AG09319 (cell line): ENCODE measurements at places on chromosomes 3 and 15.

DNA sequence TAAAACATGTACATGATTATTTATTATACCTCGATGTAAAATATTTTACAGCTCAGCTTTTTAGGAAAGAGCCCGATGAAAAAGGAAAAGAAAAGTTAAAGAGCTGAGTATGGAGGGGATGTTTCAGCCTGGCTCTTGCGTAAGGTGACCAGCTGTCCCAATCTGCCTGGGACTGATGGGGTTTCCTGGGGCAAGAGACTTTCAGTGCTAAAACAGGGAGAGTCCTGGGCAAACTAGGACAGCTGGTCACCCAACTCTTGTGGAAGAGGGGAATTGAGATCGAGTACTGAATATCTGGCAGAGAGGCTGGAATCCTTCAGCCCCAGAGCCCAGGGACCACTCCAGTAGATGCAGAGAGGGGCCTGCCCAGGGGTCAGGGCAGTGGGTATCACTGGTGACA is 21.0 kb downstream of the DUOX2 start:
- no peak for DNase-seq

DNA sequence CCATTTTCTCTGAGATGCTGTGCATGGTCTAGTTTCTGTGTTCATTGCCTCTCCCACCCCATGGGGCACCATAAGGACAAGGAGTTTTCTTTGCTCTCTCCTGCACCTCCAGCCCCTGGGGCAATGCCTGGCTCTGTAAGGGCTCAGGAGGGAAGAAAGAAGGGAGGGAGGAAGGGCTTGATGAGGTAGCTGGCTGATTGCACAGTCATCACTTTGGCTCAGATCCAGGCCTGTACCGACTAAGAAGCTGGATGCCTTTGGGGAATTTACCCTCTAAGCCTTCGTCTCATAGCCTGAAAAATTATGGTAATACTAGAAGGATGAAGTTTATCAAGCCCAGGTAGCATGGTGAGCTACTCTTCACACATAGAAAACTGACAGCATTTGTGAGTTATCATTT is 382.9 kb downstream of the GABRG3 start:
- DNase-seq = no peak

- no peak for DNase-seq
These were observed 293.4 kb downstream of the MAGI1 start for GRCh38 chr3:65745306-65745705.

DNA sequence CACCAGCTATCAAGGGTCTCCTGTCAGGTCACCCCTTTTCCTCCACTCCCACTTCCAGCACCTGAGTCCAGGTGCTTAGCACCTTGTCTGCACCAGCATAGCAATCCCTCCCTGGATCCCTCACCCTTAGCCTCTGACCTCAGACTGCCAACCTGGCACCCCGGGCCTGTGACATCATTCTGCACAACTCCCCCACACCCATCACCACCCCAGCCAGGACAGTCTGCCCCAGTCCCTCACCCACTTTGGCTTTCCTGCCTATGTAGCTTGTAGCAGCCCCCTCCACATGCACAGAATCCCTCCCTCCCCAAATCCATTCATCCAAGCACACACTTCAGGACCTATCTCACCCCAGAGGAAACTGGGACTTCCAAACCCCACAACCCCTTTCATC is 819 bp upstream of the PLXNB1 start:
- DNase-seq = no peak

- DNase-seq = no peak
These were observed 42.3 kb upstream of the GALNT15 start for GRCh38 chr3:16132190-16132589.

- DNase-seq = no peak
These were observed 1105.9 kb downstream of the NAALADL2 start for GRCh38 chr3:175965036-175965435.

DNA sequence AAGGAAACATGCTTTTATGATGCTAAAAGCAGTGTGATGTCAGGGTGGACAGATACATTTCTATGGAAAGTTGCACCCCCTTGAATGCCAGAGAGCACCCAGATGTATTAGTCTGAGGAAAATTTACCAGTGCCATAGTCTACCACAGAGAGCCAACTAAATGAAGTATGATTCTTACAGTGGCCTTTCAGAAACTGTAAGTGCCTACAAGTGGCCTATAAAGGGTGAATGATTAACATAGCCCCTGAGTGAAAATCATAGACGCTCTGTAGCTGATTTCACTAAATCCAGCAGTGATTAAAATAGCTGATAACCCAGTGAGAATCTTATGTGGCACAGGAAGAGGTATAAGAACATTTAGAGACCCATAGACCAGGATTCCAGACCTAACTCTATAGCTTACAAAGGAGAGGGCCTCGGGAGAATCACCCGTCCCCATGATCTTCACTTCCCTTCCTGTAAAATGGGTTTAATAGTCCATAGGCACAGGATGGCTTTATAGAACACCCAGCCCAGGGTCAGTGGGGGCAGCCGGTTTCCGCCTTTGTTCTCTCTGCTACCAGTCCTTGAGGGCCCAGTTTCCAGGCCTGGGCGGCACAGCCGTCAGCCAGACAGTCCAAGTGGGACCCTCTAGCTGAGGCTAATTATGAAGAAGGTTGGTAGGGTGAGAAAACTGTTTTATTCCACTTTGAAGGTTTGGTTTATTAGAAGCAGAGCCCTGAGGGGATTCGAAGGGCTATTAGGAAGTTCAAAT is 35.5 kb upstream of the CACNA2D3 start:
- no peak for DNase-seq

GRCh38 chr3:146387566-146387965 is 81.8 kb downstream of the PLSCR2 start:
- DNase-seq = no peak

DNA sequence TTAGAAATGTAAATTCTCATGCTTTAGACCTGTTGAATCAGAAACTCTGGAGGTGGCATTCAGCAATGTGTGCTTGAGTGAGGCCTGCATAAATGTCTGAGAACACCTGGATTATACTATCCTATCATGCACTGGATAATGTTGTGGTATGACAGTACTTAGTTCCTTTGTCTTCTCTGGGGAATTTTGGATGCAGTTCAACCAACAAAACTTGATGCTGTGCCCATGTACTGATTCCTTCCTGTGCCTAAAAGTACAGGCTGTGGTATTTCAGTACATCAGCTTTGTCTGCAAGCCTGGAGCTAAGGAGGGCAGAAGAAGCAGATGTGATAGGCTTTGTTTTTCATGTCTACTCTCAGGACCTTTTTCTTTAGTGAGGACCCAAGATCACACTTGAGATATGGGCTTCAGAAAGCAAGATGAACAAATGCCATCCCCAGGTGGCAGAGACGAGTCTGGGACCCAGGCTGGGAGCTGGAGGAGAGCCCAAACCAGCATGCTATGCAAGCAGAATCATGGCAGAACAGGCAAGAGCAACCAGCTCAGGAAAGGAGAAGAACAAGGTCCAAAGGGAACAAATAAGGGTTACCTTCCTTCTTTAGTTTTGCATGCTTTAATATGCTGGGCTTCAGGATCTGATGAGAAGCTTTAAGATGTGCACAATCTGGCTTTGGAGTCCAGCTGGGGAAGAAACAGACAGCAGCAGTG is 124.7 kb downstream of the MYRIP start:
- no peak for DNase-seq

DNA sequence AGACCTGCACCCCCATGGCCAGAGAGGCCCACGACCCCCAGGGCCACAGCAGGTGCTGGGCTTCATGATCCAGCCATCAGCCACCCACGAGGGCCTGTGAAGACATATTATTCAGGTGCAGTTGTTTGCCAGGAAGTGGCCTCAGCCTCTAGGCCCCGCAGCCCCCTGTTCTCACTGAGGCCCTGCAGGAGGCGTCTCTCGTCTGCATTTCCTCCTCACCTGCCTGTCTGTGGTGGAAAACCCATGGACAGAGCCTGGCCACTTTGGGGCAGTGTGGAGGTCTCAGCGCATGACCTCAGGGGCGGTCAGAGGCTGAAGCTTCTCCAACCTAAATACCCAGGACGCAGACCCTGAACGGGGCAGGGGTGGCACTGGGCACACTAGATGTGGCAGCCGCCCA is 18.6 kb downstream of the UROC1 start:
- DNase-seq = no peak

- no peak for DNase-seq
These were observed 15.2 kb upstream of the XIRP1 start for GRCh38 chr3:39207361-39208186.

DNA sequence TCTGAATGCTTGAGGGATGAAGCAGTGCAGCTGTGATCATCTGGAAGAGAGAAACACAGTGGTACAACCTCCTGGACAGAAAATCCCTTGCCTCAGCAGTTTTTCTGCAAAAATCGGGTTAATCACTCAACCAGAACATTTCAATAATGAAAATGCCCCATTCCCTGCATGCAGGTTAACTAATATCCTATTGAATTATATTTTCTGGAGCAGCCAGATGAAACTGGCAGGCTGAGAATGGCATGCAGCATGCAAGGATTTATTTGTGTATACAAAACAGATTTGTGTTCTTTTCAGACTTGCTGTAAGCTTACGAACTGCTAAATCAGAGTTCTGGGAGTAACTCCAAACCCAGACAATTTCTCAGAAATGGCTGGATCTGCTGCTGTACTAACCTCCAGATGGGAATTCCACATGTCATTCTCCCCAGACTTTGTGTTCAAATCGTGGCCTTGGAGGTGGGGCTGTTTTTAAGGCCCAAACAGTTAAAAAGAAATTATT is 39.1 kb downstream of the SLC9A9 start:
- DNase-seq = peak; percentile 88

DNA sequence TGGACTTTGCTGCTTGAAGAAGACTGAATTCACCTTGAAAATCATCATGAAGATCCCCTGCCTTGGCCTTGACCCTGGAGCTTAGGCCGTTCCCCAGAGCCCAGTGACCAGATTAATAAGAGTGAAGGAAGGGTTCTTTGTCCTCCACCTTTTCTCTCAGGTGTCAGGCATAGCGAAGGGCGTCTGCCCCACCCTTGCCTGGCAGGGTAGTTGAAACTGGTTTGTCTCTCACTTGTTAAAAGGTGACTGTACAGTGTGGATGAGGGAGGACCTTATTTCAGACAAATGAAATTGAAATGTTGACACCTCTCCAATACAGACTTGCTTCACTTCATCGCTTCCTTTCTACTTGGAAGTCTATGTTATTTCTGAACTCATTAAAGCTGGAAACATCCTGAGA is 223.7 kb upstream of the BHLHE40 start:
- DNase-seq = no peak

DNA sequence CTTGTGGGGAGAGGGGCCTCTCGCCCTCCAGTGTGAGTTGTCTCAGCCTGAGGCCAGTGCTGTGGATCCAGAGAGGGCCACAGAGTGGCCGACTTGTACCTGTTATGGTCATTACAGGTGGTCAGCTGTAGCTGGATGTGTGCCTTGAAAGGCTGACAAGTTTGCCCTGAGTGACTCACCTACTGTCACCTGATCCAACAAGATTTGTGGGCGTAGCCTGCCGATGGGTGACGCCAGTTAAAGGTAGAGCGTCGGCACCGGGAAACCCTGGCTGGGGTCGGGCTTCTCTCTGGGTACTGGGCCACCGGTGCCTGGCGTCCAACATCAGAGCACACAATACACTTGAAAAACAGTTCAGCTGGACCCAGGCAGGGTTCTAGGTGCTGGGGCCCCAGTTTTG is 2.8 kb upstream of the ISG20 start:
- no peak for DNase-seq

DNA sequence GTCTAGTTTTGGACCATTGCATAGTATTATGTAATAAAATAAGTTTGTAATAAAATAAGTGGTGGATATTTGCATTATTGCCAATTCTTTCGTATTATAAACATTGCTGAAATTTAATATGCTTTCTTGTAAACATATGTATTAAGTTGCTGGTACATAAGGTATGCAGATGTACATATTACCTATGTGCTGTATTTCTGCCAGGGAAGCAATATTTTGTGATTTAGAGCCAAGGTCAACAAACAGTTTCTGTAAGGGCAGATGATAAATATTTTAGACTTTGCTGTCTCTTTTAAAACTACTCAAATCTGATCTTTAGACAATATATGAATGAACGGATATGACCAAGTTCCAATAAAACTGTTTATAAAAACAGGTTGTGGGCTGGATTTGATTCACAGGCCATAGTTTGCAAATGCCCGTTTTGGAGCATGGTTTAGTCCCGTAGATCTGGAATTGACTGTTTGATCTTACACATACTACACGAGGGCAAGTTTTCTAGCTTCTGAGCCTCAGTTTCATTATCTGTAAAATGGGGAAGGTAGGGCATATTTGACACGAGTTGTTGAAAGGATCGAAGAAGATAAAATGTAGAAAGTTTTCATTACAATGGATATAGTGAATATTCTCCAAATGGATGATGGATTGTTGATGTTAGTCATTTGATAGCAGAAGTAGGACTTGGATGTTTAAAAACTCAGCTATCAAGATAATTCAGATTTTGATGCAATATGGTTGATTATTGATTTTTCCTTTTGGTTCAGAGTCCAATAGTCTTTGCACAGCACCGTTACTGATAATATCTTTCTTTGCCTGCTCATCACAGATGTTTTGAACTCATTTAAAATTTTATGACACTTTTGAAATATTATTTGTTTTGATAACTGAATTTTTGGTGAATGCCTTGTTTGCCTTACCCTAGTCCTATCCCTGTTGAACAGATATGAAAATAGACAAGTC is 394.6 kb downstream of the FEZF2 start:
- DNase-seq = no peak
